Activated CD4-positive, alpha-beta T cell treated with anti-CD3 and anti-CD28 coated beads, Interleukin-2, Interleukin-6, amounts not matched to agents 100 ng/mL and 50 ng/mL, durations not matched to agents 16 hours and 8 hours (primary cell): ENCODE measurements at places on chromosomes 16 and 17.

DNA sequence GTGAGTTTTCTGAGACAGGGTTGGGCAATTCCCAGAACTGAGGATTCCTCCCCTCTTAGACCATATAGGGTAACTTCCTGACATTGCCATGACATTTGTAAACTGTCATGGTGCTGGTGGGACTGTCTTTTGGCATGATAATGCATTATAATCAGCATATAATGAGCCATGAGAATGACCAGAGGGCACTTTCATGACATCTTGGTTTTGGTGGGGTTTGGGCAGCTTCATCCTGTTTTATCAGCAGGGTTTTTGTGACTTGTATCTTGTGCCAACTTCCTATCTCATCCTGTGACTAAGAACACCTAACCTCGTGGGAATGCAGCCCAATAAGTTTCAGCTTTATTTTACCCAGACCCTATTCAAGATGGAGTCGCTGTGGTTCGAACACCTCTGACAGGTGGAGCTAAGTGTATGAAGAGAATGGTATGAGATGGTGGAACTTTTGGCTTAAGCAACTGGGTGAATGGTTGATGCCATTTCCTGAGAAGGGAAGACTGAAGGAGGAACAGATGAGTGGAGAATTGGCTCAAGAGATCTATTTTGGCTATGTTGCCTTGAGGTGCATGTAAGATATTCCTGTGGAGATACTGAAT is 217.3 kb downstream of the RAB11FIP4 start:
- no peak for DNase-seq

GRCh38 chr16:88967830-88968588 is 9.0 kb downstream of the CBFA2T3 start:
- no peak for DNase-seq

GRCh38 chr17:3959295-3959899 is 4.8 kb downstream of the ATP2A3 start:
- DNase-seq, result no peak

DNA sequence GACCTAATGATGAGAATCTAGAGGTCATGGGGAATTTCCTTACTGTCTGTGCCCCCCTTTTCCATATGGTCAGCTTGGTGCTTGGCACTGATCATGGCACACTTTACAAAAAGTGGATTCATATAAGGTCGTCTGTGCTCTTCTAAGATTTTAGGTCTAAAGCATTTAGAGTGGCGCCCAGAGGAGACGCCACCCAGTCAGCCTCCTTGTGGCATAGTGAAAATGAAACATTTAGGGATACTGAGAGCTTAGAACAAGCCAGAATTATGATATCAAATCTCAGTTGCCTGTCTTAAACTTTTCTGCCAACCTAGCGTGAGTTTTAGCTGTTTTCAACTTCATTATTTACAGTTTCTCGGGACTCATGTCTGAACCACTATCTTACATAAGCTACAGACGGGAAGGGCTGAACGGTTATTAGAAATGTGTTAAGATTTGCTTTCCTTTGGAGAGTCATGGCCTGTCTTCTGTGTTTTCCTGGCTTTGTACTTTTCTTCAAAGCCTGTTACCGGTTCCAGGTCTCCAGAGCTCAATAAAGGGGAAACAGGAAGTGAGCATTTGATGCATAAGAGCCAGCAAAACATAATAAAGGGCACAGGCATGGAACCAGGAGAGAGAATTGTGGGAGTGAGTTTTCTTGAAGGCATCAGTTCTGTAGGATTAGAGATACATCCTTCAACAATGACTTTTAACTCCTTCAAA is 13.7 kb downstream of the ZNRF1 start:
- peak; percentile 27 for DNase-seq

DNA sequence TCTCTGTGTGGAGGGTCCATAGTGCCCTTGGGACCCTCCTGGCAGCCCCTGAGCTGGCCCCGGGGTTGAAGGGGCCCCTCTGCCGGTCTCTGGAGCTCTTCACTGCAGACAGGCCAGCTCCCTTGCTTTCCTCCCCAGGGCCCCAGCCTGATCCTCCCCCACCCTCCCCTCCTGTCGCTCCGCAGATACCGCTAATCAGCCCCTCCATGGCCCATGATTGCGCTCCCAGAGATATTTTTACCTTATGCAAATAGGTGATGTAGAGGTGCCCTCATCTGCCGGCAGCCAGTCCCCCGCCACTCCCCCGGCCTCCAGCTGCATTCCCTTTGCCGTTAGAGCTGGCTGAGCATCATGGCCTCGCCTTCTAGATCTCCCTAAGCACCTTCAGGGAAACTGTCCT is 9.2 kb downstream of the MMP15 start:
- DNase-seq, result no peak

- no peak for DNase-seq
These were observed 37.4 kb downstream of the TK2 start for GRCh38 chr16:66512272-66513110.

DNA sequence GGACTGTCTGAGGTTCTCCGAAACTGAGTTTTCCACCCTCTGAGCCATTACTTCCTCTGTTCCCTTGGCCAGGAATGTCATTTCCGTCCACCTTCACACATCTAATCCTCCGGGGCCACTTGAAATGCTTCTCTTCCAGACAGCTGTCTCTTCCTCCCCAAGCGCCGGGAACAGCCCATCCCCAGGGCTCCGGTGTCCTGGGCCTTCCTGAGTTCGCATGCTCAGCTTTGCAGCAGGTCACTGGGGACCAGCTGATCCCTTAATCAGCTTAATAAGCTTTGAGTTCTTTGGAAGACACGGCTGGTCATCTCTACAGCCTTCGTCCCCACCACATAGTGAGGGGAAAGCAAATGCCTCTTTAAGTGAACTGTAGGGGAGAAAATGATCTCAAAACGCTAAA is 123.4 kb downstream of the DYNLRB2 start:
- DNase-seq, result no peak

DNA sequence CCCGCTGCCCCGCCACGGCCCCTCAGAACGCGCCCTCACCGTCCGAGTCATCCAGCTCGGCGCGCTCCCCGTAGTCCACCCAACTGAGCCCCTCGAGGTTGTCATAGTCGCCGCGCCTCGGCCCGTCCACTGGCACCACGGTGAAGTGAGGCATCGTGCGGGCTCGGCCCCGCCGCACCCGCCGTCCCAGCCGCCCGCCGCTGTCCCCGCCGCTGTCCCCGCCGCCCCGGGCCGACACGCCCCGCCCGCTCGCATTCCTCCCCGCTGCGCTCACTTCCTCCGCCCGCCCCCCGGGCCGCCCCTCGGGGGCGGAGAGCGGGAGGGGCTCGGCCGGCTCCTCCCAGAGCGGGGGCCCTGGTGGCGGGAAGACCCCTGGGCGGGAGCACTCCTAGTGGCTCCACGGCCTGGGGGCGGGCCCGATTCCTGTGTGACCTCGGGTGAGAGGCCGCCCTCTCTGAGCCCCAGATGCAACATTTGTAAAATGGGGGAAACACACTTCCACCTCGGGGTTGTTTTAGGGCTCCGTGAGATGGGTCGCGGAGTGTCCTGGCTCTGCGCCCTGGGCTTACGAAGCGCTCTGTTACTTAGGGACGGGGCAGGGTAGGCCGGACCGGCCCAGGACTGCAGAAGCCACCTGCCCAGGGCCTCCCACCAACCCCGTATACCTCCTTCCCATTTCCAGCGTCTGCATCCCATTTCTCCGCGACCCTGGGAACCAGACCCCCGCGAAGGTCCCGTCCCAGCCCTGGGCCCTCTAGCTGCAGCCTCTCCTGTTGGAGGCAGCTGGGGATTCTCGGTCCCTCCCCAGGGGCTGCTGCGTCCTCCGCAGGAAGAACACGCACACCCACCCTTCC is at the start of gene SLC12A4:
SLC12A4 (minus strand) TSS at position 238 of the 854 bp plus-strand sequence; CDS start at position 154, 84 bp downstream.
- peak; percentile 95 for DNase-seq

DNA sequence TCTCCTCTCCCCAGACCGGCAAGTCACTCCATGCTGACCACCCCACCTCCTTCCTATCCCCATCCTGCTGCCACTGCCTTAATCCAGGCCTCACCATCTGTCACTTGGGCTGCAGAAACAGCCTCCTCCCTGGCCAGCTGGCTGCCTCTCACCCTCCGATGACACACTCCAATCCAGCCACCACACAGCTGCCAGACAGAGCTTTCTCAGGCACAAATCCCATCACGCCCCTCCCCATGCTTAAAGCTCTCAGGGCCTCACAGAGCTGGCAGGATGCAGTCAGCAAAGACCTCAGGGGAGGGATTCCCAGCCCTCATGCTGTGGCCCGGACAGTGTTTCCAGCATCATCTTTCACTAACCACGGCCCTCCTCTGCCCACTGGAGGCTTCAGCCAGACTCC is 13.7 kb downstream of the CAMKK1 start:
- no peak for DNase-seq

GRCh38 chr17:57928928-57929327 is 26.3 kb downstream of the CUEDC1 start:
- no peak for DNase-seq
